ENCODE measurements at places on chromosomes 5 and 9.
A peak's percentile ranks its signal among the peaks of the same experiment; 100 is the strongest.

GRCh38 chr5:139900546-139901250 is 105.1 kb downstream of the PSD2 start:
- no peak for DNase-seq

DNA sequence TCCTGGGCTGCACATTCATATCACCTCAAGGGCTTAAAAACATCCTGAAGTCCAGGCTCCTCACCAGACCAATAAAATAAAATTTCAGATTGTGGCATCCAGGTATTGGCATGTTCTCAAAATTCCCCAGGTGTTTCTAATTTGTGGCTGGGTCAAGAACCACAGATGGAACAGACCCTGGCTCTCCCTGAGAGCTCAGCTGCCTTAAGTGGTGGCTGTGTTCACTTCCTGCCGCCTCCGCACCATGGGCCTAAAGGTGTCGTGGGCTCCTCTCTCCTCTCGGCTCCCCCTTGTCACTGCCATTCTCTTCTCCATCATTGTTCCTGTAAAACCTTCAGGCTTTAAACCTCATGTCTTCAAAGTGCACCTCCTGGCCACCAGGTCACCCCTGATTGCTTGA is 17.8 kb upstream of the CCNJL start:
- DNase-seq = no peak

GRCh38 chr9:114823441-114823840 is 17.6 kb upstream of the TNFSF15 start:
- DNase-seq = no peak

DNA sequence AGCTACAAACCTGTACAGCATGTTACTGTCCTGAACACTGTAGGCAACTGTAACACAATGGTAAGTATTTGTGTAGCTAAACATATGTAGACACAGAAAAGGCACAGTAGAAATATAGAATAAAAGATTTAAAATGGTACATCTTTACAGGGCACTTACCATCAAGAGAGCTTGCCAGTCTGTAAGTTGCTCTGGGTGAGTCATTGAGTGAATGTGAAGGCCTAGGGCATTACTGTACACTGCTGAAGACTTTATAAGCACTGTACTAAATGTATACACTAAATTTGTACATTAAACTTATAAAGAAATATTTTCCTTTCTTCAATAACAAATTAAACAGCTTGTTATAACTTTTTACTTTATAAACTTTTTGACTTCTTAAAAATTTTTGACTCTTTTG is 20.5 kb downstream of the ADRB2 start:
- DNase-seq = no peak

- no peak for DNase-seq
Measured at GRCh38 chr5:172493002-172493401, 38.7 kb upstream of the SH3PXD2B start.

DNA sequence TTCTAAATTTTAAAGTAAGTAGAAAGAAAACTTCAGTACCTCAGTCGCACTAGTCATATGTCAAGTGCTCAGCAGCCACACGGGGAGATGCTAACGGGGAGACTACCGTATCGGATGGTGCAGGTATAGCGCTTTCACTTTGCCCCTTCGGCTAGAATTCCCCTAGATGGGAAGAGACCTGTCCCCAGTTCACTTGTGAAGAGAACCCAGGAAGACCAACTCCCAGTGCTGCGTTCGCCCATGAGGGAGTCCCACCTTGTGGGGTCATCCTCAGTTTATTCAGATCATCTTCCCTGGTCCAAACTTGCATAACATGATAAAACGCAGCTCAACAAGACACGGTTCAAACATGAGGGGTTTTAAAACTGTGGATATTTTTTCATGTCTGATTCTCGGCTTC is 87.3 kb downstream of the LHFPL2 start:
- no peak for DNase-seq

DNA sequence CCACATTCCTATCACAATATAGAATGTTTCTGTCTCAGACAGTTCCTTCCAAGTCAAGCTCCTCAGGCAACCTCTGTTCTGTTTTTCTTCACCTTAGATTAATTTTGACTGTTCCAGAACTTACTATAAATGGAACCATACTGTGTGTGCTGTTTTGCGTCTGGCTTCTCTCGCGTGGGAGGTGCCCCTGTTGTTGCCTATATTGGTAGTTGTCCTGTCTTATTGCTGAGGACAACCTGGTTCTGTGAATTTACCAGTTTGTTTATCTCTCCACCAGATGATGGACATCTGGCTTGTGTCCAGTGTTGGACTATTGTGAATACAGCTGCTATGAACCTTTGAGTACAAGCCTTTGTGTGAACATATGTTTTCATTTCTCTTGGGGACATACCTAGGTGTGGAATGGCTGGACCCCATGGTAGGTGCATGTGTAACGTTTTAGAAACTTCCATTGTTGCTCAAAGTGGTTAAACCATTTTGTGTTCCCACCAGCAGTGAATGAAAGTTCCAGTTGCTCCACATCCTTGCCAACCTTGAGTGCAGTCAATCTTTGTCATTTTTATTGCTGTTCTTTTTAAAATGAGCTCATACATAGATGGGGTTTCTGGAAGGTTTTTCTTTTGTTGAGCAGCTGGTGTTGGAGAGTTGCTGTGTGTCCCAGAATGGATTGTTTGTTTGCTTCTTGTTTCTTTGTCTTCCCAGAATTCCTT is 18.1 kb downstream of the HMCN2 start:
- no peak for DNase-seq

GRCh38 chr9:87445646-87446045 is 52.0 kb upstream of the DAPK1 start:
- no peak for DNase-seq

GRCh38 chr5:4927097-4927496 is 213.0 kb upstream of the ADAMTS16 start:
- DNase-seq = no peak

DNA sequence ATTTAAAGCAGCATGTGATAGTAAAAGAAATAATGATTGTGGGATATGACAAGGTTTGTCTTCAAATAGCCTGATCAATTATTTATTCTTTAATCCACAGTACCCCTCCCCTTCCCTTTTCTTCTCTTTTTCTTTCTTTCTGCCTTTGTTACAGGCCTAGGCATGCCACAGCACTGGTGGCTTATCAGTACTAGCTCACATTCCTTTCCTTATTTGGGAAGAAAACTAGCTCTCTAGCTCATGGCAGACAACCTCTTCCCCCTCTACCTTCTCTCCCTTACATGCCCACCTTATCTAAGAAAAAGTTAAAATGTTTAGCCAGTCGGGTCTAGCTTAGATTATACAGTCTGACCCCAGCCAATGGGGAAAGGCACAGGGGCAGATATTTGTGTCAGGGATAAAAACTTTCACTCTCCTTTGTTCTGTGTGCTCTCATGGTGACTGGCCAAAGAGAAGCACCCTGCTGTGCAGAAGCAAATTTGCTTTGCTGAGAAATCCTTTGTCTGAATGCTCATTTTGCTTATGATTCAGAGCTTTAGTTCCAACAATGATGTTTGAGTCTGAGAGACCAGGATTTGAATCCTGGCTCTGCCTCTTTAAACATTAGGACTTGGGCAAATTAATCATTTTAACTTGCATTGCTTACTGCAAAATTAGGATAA is 75.8 kb upstream of the CDH12 start:
- DNase-seq = no peak

DNA sequence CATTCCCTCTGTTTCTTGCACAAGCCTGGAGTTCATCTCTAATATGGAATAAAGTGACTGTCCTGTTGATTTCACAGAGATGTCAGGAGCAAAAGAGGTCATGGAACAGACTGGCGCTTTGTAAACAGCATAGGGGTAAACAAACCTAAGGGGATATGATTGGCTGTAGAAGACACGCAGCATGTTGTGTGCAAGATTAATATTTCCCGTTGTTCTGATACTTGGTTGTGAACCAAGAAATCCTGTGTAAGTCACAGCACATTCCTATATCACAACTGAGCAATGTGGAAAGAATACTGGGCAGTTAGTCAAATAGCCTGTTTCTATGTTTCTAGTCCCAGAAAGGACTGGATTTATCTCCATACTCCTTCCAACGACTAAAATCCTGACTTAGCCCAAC is 3.2 kb downstream of the ADAMTS12 start:
- DNase-seq = no peak

DNA sequence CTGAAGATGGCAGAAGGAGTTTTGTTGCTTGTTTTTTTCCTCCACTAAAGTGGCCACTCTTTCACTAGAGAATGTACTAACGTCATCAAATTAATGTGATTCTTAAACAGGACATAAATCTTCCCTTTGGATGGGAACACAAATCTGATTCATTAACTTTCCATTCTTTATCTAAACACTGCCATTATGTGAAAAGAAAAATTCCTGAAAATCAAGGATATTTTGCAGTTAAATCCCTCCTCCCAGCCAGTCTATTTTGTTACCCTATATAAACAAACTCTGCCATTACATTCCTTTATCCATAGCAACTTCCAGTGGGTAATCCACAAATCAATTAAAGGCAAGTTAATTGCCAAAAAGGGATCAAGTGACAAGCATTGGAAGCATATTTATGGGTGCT is 546.5 kb downstream of the PDE4D start:
- no peak for DNase-seq

DNA sequence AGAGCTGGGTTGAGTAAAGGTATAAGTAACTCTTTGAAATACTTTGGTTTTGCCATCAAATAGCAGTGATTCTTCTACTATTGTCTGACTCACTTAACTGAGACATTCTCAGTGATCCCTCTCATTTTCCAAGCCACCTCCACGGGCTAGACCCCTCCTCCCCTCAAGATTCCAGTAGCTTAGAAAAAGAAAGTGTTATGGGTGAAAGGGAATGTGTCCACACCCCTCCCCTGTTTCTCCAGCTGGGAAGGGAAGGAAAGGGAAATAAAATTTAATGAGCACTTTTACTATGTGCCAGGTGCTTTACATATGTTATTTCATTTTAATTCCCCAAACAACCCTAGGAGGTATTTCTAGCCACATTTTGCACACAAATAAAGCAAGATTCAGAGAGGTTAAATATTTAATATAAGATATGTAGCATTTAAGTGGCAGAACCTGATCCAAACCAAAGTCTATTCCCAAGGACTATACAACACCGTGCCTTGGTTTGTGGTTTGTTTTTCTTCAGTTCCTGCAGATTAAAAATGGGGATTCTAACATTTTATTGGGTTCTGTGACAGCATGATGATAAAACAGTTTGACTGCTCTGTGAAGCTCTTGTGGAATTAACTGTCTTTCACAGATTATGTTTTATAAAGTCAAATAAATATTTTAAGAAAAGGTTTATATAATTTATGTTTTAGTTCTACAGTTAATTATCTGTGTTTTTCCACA is 135.9 kb downstream of the ZSWIM6 start:
- DNase-seq = no peak

DNA sequence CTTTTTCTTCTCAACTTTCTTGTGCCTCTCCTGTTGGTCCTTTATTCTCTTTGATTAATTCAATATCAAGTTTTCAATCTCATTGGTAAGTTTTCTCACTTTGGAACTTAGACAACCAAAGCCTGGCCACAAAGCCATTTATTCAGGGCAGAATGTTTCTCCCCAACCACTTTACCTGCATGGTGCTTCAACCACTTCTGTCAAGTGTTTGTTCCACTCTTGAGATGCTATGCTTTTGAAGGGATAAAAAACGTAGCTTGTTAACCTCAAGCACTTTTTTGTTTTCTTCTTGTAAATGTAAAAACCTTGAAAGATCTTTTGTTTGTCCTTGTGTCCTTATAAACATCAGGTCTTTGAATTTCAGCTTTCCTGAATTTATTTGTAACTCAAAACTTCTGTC is 966.7 kb downstream of the MAT2B start:
- no peak for DNase-seq

- DNase-seq = no peak
Measured at GRCh38 chr5:160061770-160062169, 52.8 kb downstream of the TTC1 start.

- no peak for DNase-seq
Measured at GRCh38 chr5:16853518-16853917, 82.6 kb downstream of the MYO10 start.

GRCh38 chr5:33958176-33958575 is 22.0 kb downstream of the RXFP3 start:
- no peak for DNase-seq

GRCh38 chr9:91141407-91141965 is 220.2 kb downstream of the AUH start:
- DNase-seq = no peak

GRCh38 chr9:138112791-138113600 is 235.4 kb downstream of the CACNA1B start:
- DNase-seq = no peak

- no peak for DNase-seq
Measured at GRCh38 chr5:119367502-119368237, 11.9 kb downstream of the TNFAIP8 start.

DNA sequence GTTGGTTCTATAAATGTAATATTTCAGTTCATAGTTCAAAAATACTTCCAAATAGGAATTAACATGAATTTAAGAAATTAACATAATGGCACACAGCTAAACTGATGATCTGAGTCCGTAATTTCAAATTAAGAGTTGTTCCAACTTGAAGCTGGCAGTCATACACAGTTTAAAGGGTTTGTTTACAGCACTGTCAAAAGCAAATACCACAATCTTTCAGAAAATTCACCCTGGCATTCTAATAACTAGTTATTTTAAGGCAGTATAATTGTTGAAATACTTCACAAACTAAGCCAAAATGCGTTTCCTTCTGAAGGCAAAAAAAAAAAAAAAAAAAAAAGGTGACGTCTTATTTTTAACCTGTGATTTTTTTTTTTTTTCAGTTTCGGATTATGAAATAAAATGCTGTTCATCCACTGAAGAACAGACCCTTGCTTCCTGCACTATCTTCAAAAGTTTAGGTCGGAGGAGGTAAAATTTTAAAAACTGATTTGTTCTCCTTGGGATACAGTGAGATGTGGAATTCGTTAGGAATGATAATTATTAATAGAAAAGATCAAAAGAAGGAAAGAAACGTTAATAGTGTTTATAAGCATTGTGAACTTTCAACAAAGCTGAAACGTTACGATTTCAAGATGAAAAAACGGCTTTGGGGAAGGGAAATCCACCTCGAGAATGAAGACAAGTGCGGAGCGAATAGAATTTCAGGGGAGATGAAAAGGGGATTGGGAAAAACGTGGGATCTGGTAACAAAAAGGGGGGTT is 850 bp downstream of the IL6ST start:
- no peak for DNase-seq

GRCh38 chr9:128192601-128193371 is 1.4 kb upstream of the CIZ1 start:
- DNase-seq = peak; percentile 48

- DNase-seq = no peak
Measured at GRCh38 chr5:91684625-91685024, 301.5 kb upstream of the ARRDC3 start.

DNA sequence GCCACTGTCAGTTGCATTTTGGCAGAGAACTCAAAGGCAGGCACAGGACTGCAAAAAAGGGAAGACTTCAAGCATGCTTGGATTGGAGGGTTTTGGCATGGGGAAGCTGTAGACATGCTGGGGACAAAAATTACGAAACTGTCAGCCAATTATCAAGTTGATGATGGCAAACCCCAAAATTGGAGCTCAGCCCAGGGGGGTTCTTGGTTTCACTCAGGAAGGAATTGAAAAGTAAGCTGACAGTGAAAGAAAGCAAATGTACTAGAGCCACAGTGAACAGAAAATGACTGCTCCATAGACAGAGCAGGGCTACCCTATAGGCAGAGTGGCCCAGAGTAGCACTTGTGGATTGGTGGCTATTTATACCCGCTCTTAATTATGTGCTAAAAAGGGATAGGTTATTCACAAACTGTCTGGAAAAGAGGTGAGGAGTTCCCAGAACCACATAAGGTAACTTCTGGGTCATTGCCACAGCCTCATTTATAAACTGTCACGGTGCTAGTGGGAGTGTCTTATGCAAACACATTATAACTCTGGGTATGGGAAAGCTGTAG is 14.6 kb upstream of the CFAP95 start:
- no peak for DNase-seq

All from activated T-cell treated with anti-CD3 and anti-CD28 coated beads for 24 hours (primary cell).